ENCODE measurements at places on chromosomes 2 and 18.

- DNase-seq = no peak
Observed at GRCh38 chr2:231523451-231524285, 6.6 kb downstream of the NMUR1 start.

DNA sequence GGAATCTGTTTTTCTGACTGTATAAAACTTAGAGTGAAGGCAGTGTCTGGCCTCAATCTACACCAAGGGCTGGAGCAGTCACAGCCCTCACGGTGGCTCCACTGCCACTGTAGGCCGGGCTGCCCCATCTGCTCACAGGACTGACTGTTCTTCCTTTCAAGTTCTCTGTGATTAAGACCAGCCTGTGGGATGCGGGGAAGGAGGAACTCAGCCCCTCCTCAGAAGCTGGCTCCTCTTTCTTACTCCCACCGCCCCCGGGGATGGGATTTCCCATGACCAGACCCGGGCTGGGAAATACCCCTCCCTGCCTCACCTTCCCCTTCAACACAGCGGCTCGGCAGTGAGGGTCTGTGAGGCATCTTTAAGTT, 106.0 kb downstream of the COPS8 start:
- no peak for DNase-seq

- DNase-seq = no peak
Observed at GRCh38 chr2:59254279-59254678, 1013.2 kb upstream of the FANCL start.

DNA sequence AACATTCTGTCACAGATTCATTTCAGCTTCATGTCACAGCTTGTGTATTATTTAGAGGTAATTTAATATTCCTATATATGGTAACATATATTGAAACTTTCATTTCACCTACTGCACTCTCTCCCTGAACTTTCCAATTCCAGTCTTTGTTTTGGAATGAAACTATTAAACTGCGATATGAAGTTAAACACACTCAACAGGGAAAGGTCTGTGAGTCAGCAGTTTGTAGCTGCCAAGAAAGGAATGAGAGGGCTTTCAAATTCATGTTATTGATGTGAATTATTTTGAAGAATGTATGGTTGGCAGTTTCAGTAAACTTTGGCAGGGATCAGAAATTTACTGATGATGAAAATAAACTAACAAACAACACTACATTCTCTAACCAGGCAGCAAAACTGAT, 148.3 kb downstream of the HNMT start:
- peak; percentile 52 for DNase-seq

GRCh38 chr2:70603066-70603465, 49.4 kb upstream of the TGFA start:
- no peak for DNase-seq

DNA sequence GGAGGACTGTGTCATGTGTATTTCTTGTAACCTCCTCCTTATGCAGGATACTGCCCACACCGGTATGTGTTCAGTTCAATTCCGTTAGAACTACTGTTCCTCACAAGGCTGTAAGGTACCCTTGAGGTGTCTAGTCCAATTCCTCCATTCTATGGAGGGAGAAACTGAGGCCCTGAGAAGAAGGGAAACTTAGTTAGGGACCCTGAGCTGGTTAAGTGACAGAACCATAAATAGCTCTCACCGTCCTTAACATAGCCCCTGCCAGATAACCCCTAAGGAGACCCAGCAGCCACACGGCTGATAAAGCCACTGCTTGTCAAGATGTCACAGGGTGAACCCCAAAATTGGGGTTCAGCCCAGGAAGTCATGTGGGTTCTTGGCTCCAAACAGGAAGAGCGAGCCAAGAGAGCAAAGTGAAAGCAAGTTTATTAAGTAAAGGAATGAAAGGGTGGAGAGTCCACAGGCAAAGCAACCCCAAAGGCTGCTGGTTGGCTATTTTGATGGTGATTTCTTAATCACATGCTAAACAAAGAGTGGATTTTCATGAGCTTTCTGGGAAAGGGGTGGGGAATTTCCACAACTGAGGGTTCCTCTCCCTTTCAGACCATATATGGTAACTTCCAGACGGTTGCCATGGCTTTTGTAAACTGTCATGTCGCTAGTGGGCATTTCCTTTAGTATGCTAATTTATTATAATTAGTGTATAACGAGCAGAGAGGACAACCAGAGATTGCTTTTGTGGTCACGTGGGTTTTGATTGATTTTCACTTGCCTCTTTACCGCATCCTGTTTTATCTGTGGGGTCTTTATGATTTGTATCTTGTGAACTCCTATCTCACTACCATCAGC, 83.4 kb upstream of the RTN4 start:
- DNase-seq = peak; percentile 91

- DNase-seq = no peak
Observed at GRCh38 chr18:46630160-46630559, 26.9 kb downstream of the LOXHD1 start.

- DNase-seq = peak; percentile 80
Observed at GRCh38 chr18:28905509-28905908, 728.6 kb upstream of the CDH2 start.

GRCh38 chr2:37767959-37768925, 96.8 kb upstream of the CDC42EP3 start:
- peak; percentile 98 for DNase-seq

GRCh38 chr2:30786923-30787685, 20.1 kb downstream of the CAPN13 start:
- DNase-seq = no peak

DNA sequence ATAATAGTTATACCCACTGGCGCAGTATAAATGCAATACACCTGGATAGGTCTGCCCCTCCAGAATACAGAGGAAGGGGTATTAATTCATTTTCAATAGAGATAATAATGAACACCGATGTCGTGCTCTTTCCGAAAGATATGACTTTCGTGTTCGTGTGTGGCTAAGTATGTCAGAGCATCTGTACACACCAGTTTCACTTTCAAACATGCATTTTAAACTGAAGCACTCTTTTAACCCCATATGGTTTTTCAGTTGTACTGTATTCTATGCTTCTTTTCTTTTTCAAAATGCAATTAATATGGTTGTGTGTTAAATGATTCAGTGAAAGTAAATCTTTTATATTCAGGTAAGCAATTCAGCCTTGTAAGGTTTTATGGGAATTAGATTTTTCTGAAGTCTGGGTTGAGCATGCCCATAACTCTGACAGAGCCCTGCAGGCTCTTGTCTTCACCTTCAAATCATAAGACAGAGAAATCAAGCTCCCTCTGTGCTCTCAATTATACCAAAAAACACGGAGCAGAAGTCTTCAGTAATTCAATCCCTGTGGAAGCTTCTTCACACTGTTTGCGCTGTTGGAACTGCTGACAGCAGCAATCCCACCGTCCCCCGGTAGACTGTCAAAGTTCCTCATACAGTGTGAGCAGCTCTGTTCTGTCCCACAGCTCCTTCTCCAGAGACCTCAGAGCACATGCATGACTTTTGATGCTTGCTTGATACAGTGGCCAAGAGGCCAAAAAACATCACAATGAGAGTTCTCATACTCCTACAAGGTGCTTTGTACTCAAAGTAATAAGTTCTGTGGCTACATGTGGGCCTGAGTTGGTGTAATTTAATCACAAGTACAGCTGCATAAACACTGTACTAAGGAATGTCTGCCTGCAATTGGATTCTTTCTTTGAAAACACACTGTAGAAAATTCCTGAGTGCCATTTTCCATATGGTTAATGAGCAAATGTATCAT, 186.8 kb downstream of the ZNF521 start:
- no peak for DNase-seq

- DNase-seq = no peak
Observed at GRCh38 chr2:226740039-226740648, 59.5 kb downstream of the IRS1 start.

- DNase-seq = no peak
Observed at GRCh38 chr2:86240251-86240650, 41.0 kb downstream of the MRPL35 start.

DNA sequence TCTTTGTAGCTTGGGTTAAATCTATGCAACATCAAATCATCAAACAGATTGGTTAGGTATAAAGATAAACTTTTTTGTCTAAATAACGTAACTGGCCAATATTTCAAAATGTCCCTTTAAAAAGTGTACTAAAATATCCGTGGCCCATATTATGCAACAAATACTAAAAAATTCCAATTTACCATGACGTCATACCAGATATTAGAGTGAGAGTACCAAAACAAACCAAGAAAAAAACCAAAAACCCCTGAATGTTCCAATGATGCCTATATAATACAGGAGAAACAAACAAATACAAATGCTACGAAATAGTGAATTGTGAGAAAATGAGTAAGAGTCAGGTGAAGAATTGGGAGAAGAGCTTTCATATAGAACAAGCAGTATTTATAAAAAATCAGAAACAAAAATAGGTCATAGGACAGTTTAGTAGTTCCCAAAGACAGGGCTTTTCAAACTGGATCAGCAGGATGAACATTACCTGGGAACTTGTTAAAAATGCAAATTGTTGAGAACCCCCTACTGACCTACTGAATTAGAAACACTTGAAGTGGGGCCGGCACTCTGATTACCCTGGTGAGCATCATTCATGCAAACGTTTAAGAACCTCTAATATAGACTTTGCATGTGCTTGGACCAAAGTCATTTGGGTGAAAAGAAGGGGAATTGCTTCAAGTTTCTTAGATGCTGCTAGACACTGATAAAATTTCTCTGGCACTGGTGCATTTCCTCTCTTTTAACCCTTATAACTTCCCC, 753.7 kb downstream of the DSC3 start:
- DNase-seq = no peak

DNA sequence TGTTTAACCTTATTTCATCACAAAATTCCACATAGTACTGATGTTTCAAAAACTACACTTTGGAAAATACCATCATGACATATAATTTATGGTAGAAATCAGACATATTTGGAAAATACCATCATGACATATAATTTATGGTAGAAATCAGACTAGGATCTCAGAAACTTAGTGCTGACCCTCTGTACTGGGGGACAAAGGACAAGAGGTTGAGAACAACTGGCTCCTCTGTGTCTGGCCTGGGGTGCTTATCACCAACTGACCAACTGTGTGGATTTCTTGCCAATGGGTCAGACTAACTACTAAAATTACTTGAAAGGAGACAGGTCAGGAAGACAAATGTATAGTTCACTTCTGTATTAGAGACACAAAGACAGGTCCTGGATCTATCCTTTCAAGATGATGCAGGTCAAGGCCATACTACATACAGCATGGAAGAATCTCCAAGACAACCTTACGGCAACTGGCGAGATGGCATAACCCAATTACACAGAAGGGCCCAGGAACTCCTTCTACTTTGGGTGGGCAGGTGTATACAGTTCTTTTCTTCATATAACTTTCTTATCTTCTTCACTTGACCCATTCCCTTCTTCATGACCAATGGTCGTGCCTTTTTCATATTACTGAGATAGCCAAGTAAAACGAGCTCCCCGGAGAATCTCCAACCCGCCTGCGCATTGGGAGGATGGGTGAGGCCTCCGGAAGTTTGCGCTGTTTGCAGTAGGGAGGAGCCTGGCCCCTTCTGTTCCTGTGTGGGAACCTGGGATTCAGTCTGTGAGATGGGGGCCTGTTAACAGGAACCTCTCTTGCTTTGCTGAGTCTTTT, 290.5 kb downstream of the AGPS start:
- DNase-seq = no peak
